Natural killer cell (primary cell): ENCODE measurements at places on chromosomes 6 and 20.

DNA sequence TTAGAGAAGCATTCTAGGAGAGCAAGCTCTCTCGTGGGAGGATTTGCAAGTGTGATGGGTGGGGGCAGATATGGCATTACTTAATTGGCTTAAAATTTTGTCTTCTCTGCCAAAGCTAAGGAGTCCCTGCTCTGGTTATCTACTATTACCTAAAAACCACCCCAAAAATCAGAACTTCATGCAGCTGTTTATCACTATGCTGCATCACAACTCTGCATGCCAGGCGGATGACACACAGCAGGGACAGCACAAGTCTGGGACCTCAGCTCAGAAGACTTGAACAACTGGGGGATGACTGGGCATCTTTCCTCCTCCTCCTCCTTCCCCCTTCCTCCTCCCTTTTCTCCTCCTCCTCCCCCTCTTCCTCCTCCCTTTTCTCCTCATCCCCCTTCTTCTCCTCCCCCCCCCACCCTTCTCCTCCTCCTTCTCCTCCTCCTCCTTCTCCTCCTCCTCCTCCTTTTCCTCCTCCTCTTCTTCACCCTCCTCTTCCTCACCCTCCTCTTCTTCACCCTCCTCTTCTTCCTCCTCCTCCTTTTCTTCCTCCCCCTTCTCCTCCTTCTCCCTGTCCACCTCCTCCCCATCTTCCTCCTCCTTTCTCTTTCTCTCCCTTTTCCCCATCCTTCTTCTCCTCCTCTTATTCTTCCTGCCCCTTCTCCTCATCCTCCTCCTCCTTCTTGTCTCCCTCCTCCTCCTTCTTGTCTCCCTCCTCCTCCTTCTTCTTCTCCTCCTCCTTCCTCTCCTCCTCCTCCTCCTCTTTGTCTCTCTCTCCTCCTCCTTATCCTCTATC lies 218.6 kb upstream of the PMEPA1 start:
- DNase-seq = no peak

DNA sequence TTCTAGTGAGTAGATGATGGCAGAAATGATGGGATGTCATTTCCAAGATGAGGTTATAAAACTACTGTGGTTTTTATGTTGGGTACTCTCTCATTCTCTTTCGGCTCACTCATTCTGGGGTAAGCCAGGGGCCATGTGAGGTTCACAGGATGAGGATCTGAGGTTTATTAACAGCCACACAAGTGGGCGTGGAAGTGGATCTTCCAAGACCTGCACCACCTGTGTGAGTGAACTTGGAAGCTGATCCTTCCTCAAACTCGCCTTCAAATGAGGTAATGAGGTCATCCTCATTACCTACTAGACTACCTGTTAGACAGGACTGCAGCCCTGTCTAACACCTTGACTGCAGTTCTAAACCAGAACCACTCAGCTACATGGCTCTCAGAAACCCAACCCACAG lies 45.1 kb upstream of the TAGAP start:
- no peak for DNase-seq

- no peak for DNase-seq
Observed at GRCh38 chr20:24745206-24745605, 203.9 kb upstream of the CST7 start.

- no peak for DNase-seq
Observed at GRCh38 chr6:39322306-39322850, at the start of gene KCNK16. KCNK16 (minus strand) TSS chr6:39322702; CDS start chr6:39322540, 162 bp downstream.

- DNase-seq = no peak
Observed at GRCh38 chr20:62147528-62147927, 4.0 kb downstream of the SS18L1 start.

- no peak for DNase-seq
Observed at GRCh38 chr6:900716-901605, 208.0 kb upstream of the EXOC2 start.

DNA sequence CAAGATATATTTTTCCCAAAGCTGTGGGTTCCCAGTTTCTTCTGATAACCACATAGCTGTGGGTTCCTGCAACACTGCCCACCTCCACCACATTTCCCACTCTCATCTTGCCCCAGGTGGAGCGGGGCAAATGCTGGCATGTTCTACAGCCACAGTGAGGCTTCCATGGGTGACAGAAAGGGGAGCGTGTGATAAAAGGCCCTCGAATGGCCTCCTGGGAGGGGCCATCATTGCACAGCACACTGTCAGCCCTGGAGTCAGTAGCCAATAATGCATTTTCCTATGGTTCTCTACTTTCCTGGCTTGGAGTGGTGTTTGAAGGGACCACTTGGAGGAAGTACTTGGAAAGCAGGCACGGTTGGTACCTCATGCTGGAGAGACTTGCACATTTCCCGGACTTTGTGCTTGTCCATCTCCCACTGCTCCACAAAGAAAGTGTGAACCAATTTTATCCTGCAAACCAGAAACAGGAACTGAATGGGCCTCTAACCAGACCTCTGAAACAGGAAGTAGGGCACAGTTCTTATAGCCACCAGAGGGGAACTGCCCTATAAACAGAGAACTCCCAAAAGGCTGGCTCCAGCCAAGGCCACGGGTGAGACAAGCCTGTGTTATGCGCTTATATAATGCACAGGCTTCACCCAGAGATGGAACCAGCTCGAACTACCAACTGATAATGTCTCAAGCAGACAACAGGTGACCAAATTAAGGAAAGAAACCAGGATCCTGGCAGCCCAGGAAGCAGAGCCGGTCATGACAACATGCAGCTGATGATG lies 8.6 kb downstream of the MAP3K5 start:
- DNase-seq = no peak

DNA sequence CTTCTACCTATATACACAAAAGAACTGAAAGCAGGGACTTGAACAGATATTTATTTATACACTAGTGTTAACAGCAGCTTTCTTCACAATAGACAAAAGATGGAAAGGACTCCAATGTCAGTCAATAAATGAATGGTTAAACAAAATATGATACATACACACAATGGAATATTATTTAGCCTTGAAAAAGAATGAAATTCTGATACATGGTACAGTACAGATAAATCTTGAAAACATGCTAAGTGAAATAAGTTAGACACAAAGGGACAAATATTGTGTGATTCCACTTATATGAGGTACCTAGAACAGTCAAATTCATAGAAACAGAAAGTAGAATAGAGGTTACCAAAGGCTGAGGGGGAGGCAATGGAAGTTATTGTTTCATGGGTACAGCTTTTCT lies 79.8 kb upstream of the ADTRP start:
- no peak for DNase-seq

DNA sequence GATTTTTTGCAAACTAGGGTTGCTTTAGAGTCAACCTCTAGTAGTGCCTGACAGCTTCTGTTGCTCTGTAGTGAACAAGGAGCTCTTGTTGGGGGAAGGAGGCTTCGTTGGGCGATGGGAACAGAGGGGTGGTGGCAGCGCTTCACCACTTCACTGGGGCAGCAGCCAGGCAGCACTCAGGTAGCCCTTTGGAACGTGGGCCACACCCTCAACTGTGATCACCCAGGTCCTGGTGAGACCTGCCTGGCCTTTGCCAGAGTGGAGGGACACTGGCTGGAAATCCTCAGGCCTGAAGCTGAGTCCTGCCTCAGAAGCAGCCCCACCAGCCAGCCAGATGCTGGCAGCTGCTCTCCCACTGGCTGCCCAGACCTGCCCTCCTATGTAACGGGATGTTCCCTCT lies 10.4 kb upstream of the EDN3 start:
- no peak for DNase-seq

- no peak for DNase-seq
Observed at GRCh38 chr6:124055963-124056362, 252.3 kb downstream of the NKAIN2 start.

GRCh38 chr6:90295854-90296340 lies 746 bp downstream of the BACH2 start:
- peak; percentile 80 for DNase-seq

DNA sequence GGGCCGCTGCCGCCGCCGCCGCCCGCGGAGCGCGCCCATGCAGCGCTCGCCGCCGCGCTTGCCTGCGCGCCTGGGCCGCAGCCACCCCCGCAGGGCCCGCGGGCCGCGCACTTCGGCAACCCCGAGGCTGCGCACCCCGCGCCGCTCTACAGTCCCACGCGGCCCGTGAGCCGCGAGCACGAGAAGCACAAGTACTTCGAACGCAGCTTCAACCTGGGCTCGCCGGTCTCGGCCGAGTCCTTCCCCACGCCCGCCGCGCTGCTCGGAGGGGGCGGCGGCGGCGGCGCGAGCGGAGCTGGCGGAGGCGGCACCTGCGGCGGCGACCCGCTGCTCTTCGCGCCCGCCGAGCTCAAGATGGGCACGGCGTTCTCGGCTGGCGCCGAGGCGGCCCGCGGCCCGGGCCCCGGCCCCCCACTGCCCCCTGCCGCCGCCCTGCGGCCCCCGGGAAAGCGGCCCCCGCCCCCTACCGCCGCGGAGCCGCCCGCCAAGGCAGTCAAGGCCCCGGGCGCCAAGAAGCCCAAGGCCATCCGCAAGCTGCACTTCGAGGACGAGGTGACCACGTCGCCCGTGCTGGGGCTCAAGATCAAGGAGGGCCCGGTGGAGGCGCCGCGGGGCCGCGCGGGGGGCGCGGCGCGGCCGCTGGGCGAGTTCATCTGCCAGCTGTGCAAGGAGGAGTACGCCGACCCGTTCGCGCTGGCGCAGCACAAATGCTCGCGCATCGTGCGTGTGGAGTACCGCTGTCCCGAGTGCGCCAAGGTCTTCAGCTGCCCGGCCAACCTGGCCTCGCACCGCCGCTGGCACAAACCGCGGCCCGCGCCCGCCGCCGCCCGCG lies 730 bp downstream of the INSM1 start:
- no peak for DNase-seq

- no peak for DNase-seq
Observed at GRCh38 chr20:24806705-24807676, 142.1 kb upstream of the CST7 start.

DNA sequence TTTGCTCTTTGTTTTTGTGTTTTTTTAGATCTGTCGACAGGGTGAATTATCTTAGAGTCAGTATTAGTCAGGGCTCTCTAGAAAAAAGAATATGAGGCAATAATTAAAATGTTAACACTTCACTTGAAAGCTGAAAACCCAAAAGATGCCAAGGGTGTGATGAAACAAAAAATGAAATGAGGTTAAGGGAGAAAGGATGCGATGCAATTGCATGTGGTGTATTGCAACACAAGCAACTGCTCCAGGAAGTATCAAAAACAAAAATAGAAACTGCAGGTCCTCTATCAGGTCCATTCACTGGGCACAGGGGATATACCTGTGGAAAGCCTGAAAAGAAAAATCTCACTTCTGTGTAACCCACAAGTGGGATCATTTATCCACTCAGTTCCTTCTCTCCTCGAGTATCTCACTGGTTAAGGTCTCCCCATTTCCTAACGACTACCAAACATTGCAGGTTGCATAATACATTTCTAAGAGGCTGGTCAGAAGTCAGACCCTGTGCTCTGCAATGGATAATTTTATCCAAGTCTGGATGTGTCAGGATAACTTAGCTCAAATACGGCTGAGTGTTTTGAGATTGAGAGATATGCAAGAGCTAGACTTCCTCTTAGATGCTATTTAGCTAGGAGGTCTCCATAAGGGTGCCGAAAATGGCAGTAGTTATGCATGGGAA lies 257.7 kb upstream of the GJE1 start:
- DNase-seq = no peak

- DNase-seq = no peak
Observed at GRCh38 chr6:87366072-87366827, 21.6 kb downstream of the C6orf163 start.

DNA sequence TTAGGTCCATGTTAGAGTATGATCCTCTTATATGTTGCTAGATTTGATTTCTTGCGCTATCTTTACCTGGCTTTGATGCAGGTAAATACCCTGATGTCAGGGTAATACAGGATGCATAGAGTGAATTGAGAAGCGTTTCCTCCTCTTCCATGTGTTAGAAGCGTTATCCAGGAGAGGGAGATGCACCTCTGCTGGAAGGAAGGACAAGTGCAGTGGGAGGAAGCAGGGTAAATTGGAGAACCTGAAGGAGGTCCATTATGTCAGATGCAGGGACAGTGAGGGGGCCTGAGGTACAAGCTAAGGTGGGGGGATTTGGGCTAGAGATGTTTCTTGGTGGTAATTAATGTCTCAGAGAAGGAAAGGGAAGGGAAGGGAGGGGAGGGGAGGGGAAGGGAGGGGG lies 7.7 kb downstream of the SHLD1 start:
- DNase-seq = no peak

DNA sequence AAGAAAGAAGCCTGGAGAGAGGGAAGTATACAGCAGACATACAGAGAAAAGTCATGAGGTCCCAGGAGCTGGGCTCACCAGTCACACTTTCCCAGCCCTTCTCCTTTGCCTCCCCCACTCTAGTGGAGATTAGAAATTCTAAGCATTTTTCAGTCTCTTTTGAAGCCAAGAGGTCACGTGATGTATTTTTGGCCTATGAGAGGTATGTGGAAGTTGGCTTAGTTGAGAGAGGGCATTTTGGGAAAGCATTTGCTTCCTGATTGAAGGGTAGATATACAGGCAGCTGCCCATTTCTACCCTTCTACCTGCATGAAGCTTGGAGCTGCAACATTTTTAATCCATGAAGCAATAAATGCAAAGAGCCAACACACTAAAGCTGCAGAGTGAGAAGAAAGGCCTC lies 106.0 kb upstream of the TNFAIP3 start:
- DNase-seq = no peak

GRCh38 chr6:127146932-127147331 lies 28.5 kb downstream of the RSPO3 start:
- no peak for DNase-seq

DNA sequence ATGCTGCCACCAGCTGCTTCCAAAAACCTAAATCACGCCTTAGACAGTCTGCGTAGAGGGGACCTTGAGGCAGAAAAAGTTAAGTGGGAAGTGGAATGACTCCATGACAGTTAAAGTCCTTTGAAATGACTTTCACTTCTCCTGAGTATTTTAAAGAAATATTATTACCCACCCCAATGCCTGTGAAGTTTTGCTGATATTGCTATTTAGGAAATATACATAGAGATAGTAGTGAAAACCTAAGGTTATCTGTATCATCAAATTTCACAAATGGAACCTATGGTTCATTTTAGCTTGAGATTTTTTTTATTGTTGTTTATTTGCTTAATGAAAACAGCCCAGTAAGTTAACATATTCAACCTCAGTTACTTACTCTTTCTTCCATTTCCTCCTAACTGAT lies 182.1 kb upstream of the FBXL4 start:
- no peak for DNase-seq

GRCh38 chr6:168333491-168333890 lies 13.9 kb upstream of the DACT2 start:
- DNase-seq = no peak

GRCh38 chr6:125296471-125296870 lies 5.3 kb downstream of the HDDC2 start:
- DNase-seq = no peak

DNA sequence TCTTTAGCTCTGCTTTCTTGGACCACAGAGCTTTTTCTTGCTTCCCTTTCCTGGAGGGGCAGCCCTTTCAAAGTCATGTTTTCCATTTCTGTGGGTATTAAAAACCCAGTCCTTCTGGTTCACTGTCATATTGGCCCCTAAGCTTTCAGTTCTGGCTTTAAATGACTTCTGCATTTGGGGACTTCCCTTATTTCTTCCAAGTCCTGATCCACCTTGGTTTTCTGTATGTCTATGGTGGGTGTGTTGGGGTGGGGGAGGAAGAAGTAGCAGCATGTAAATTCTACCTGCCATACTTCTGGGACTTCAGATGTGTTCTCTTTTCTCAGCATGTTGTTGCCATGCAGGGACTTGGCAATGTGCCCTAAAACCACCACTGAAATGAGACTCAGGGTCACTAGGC lies 77.1 kb upstream of the EMILIN3 start:
- DNase-seq = no peak

GRCh38 chr20:3995067-3995748 lies 20.1 kb downstream of the RNF24 start:
- no peak for DNase-seq

GRCh38 chr6:146123616-146124015 lies 94.8 kb downstream of the GRM1 start:
- no peak for DNase-seq
